EL (cell line): ENCODE measurements at places on chromosomes 5 and 9.

GRCh38 chr9:133952598-133953550 lies 39.2 kb downstream of the VAV2 start:
- no peak for DNase-seq

- peak; percentile 57 for DNase-seq
Observed at GRCh38 chr5:54229041-54229780, 81.2 kb downstream of the ARL15 start.

GRCh38 chr9:3032898-3033297 lies 189.0 kb upstream of the PUM3 start:
- no peak for DNase-seq

DNA sequence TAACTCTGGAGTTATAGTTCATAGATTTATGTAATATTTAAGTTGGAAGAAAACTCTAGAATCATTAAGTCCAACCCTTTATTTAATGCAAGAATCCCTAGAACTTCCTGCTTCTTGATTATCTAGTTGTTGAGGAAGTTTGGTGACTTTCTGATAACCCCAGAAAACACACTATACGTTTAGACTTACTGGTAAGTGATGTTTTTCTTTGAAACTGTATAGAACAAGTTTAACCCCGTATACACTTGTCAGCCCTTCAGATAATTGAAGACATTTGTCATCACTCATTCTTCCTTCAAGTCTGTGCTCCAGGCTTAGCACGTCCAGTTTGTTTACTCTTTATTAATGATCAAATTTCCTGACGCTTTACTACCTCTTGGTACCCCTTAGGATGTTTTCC lies 9.0 kb downstream of the NDUFS4 start:
- DNase-seq, result no peak

DNA sequence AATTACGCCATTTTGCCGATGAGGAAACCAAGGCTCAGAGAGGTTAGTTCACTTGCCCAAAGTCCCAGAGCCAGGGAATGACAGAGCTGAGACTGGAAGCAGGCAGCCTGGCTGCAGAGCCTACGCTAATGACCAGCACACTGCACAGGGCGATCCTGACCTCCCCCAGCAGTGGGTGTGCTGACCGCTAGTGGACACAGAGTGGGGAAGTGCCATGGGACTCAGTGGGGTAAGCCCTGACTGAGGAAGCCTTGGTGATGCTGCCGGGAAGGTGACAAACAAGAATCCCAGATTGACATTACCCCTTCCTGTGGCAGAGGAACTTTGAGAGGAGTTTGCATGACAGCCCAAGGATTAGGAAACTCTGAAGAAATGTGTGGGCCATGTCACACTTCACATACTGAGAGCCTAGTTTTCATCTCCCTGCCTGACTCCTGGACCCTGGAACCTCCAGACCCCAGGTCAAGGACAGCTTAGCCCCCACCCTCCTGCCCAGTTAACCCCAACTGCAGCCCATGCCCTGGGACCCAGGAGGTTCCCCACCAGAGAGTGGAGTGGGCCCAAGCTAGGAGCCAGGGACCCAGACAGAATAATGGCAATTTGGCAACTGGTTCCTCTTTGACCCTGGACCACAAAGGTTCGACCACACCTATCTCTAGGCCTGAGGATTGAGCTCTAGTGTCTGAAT lies 19.7 kb upstream of the CSF1R start:
- no peak for DNase-seq

GRCh38 chr9:114513055-114513958 lies 8.0 kb upstream of the WHRN start:
- DNase-seq, result no peak

GRCh38 chr5:72427488-72428437 lies 79.4 kb downstream of the ZNF366 start:
- DNase-seq, result peak; percentile 59

GRCh38 chr5:40551496-40552491 lies 127.9 kb upstream of the PTGER4 start:
- peak; percentile 99 for DNase-seq

DNA sequence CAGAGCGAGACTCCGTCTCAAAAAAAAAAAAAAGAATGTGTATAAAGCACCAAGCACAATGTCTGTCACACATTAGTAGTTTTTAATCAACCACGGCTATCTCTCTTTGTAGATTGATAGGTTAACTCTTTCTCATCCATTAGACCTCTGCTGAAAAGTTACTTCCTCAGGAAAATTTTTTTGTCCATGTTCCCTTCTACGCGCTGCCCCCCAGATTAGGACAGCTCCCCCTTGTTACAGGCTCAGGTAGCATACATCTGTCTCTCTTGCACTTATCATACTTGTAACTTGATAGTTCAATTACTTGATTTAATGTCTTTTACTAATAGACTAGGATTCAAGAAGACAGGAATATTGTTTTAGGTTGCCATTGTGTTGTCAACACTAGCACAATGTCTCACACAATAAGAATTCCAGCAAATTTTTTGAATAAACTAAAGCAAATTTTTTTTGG lies 1.5 kb downstream of the SPDL1 start:
- DNase-seq, result peak; percentile 21

GRCh38 chr9:34409154-34409553 lies 32.5 kb upstream of the MYORG start:
- DNase-seq, result no peak

DNA sequence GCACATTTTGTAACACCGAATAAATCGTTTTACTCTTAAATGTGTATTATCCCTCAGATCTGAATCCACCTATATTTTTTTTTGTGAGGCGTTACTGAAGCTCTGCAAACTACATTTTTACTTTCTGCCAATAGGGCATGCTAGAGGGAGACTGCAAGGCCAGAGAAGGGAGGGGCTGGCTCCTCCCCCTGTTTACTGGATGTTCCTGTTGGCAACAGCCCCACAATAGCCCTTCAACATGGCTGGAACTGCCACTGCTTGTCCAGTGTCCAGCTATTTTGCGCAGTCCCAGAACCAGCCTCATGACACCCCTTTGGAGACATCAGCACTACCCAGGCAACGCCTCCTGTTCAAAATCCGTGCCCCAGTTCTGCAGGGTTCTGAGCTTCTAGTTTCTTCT lies 85.4 kb upstream of the MIER3 start:
- DNase-seq, result no peak
